Natural killer cell treated with Interleukin-12 subunit alpha and Interleukin-12 subunit beta and Interleukin-15 and Interleukin-18, amount 100 ng/mL, for 72 hours (primary cell): ENCODE measurements at places on chromosomes 1 and 21. TPM values are rescaled to one million over a fixed set of nuclear protein-coding genes. Genes with fewer than 3 reads are reported as not detected.

The RAB13 gene
- 11.5 TPM for total RNA-seq

The CATSPERE gene
- total RNA-seq, result 0.78 TPM

The FAM76A gene
- total RNA-seq, result 11.4 TPM

The RXRG gene
- not detected for total RNA-seq

The CYP4A22 gene
- total RNA-seq, result not detected

The PAX7 gene
- not detected for total RNA-seq

The CA6 gene
- total RNA-seq, result not detected

GRCh38 chr1:103362348-103363007 lies 163.0 kb upstream of the RNPC3 start:
- no peaks in the 10 kb centered on the region for H3K36me3 ChIP-seq
- no peak overlapping the region for H3K27ac ChIP-seq
- no peaks in the 10 kb centered on the region for H3K4me1 ChIP-seq
- no peak overlapping the region for H3K4me3 ChIP-seq
- H3K27me3 ChIP-seq, result no peaks in the 10 kb centered on the region

GRCh38 chr1:7387053-7387927 lies 383.8 kb upstream of the VAMP3 start:
- no peaks in the 10 kb centered on the region for H3K36me3 ChIP-seq
- DNase-seq, result no peak
- no peak overlapping the region for H3K4me3 ChIP-seq
- H3K27me3 ChIP-seq, result peaks cover 3% of the 10 kb centered on the region

DNA sequence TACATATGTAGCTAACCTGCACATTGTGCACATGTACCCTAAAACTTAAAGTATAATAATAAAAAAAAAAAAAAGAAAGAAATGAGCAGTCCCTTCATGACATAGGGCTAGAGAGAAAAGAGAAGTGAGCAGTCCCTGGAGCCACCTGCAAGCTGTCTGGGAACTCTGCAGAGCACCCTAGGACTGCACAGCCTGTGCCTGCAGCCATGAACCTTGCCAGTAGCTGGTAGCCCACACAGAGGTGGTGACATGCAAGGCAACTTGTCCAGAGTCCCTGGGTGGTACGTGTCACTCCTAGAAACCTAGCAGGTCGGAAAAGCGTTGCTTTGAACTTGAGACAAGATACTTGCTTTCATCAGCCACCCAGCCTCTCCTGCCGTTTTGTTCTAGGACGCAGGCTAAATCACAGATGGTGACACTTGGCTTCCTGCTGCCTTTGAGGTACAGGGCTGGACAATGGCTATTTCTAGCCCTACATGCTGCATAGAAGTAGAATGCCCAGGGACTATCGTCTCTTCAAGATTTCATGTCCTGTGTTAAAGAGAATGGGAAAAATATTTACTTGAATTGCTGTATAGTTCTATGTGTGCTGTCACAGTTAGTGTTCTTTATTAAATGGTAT lies 260.9 kb downstream of the LTN1 start:
- H3K27me3 ChIP-seq, result no peaks in the 10 kb centered on the region
- H3K4me3 ChIP-seq, result no peak overlapping the region
- peaks cover 7% of the 10 kb centered on the region for H3K4me1 ChIP-seq
- DNase-seq, result no peak

- peaks cover 20% of the 10 kb centered on the region for H3K36me3 ChIP-seq
- peaks cover 26% of the 10 kb centered on the region for H3K4me1 ChIP-seq
- H3K27ac ChIP-seq, result peak overlapping the region; percentile 77
- no peaks in the 10 kb centered on the region for H3K27me3 ChIP-seq
Measured at GRCh38 chr1:51433972-51434510, 85.0 kb downstream of the EPS15 start.

DNA sequence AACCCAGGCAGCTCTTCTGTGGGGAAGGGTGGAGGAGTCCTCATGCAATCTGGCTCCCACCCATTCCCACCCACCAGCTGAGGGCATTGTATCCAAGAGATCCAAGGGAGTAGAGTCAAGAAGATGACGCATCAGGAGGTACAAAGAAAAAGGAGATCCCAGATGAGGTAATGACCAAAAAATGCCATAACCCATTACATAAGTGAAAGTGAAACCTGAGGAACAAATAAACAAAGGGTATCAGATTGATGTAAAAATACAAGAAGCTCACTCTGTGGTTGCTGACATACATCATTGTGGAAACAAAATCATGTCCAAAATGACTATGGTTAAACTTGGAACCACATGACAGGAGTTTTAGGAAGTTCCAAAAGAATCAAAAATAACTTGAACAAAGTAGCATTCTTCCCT lies 42.5 kb downstream of the CCN1 start:
- no peak overlapping the region for H3K27ac ChIP-seq
- no peaks in the 10 kb centered on the region for H3K27me3 ChIP-seq
- no peaks in the 10 kb centered on the region for H3K4me1 ChIP-seq
- no peak overlapping the region for H3K4me3 ChIP-seq
- peaks cover 41% of the 10 kb centered on the region for H3K36me3 ChIP-seq

DNA sequence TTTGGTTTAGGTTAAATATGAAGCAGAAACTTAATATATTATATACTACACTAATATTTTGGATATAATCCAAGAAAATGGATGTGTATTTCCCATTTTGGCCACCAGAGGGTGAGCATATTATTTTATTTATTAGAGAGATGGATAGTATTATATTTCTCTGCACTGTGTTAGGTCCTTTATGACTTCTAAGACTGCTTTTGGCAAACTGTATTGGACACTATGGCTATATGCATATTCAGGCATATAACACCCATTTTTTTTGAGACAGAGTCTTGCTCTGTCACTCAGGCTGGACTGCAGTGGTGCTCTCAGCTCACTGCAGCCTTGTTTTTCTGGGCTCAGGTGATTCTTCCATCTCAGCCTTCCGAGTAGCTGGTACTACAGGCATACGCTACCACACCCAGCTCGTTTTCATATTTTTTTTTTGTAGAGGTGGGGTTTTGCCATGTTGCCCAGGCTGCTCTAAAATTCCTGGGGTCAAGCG lies 17.8 kb upstream of the PGM1 start:
- H3K36me3 ChIP-seq, result no peaks in the 10 kb centered on the region
- no peaks in the 10 kb centered on the region for H3K27me3 ChIP-seq
- no peaks in the 10 kb centered on the region for H3K4me1 ChIP-seq
- DNase-seq, result no peak

DNA sequence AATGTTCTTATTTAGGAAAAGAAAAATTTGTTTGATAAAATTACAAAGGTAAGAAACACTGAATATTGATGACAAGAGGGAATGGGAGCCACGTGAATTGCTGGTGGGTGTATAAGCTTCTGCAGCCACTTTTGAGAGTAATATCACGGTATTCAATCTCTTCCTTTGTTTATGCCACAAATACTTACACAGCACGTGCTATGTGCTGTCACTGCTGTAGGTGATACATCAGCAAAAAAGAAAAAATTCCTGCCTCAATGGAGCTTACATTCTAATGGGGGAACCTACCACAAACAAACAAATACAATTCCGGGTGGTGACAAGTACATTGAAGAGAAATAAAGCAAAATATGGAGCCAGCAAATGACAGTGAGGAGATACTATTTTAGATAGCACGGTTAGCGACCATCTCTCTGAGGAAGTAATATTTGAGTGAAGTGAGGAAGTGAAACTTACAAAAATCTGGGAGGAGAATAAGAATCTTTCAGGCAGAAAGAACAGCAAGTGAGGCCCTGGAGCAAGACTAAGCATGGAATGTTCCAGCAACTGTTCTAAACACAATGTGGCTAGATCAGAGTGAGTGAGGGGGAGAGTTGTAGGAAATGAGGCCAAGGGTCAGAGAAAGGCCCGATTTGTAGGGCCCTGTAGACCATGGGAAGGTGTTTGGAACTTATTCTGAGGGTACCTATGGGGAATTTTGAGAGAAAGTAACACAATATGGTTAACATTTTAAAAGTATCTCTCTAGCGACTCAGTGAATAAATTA lies 2.6 kb upstream of the FCRLB start:
- no peak for DNase-seq
- peak overlapping the region; percentile 2 for H3K27ac ChIP-seq
- peaks cover 6% of the 10 kb centered on the region for H3K27me3 ChIP-seq
- H3K4me1 ChIP-seq, result peaks cover 23% of the 10 kb centered on the region
- H3K36me3 ChIP-seq, result no peaks in the 10 kb centered on the region

- H3K4me1 ChIP-seq, result peaks cover 54% of the 10 kb centered on the region
- peak overlapping the region; percentile 86 for H3K4me3 ChIP-seq
- peak overlapping the region; percentile 96 for H3K27ac ChIP-seq
Measured at GRCh38 chr1:19390901-19391595, 78.9 kb downstream of the SLC66A1 start.
